ENCODE measurements at places on chromosomes 2 and 18.
A peak's percentile ranks its signal among the peaks of the same experiment; 100 is the strongest.

DNA sequence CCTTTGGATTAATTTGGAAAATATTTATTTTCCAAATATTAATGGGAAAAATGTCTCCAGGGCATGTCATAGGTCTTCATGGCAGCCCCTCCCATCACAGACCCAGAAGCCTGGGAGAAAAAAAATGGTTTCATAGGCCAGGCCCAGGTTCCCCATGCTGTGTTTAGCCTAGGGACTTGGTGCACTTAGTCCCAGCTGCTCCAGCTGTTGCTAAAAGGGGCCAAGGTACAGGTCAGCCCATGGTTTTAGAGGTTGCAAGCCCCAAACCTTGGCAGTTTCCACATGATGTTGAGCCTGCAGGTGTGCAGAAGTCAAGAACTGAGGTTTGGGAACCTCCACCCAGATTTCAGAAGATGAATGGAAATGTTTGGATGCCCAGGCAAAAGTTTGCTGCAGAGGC lies 309.6 kb downstream of the SOCS6 start:
- DNase-seq, result no peak

GRCh38 chr2:1492711-1493430 lies 79.6 kb downstream of the TPO start:
- DNase-seq, result no peak

- no peak for DNase-seq
These were observed 757.4 kb downstream of the SATB2 start for GRCh38 chr2:198700319-198700718.

- no peak for DNase-seq
These were observed 123.6 kb downstream of the ZNF521 start for GRCh38 chr18:25228410-25228809.

DNA sequence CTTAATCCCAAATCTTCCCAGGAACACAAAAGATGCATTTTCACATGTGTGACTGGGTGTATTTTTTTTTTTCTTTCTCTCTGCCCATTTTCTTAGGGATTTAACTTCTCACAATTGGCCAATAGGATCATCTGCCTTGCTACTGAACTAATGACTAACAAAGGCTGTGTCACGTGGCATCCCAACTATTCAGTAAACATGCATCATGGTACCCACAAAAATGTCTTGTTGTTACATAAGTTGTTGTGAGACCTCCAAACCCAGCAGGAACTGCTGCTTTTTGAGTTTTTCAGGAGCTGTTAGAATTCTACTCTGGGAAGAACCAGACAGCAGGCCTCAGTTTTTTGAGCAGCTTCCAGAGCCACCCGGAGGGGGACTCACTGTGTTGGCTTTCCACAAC lies 31.9 kb downstream of the GAD1 start:
- peak; percentile 82 for DNase-seq

- DNase-seq, result peak; percentile 70
These were observed 159.4 kb downstream of the MYO1B start for GRCh38 chr2:191404568-191404991.

- no peak for DNase-seq
These were observed 280.9 kb upstream of the RAB6C start for GRCh38 chr2:129698593-129698992.

DNA sequence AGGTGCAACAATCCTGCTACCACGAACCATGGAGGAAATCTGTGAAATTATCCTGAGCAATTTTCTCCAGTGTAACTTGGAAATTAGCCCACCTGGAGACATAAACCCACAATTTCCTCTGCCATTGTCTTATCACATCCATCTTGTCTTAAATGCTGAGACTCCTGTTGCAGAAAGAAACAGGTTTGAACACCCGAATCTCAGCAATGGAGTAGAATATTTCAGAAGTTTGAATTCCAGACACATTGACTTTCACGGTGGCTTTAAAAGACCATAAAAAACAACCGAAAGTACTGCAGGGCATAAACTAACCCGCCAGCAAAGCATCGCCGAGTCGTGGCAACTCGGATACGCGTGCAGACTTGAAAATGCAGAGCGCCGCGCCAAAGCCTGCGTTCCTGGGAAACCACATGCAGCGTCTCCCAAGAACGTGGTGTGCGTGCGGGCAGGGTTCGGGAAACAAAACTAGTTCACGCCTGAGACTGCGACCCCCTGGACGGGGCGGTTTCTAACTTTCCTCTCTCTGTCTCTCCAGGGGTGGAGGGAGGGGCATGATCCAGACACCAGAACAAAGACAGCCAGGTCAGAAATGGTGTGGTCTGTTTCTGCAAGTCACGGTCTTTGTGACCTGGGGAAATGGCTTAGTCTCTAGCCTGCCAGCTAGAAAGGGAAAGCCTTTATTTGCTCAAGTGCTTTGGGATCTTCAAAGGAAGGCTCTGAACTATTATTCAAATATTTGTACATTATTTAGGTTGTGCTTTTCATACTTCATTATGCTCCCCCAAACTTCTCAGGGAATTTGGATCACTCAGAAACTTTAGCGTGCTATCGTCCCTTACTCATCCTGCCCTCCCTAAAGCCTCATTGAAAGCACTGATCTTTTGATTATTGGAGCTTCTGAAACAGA lies 26.9 kb upstream of the KCTD1 start:
- DNase-seq, result peak; percentile 59

- peak; percentile 56 for DNase-seq
These were observed 45.9 kb downstream of the IL1R2 start for GRCh38 chr2:102037681-102038080.

DNA sequence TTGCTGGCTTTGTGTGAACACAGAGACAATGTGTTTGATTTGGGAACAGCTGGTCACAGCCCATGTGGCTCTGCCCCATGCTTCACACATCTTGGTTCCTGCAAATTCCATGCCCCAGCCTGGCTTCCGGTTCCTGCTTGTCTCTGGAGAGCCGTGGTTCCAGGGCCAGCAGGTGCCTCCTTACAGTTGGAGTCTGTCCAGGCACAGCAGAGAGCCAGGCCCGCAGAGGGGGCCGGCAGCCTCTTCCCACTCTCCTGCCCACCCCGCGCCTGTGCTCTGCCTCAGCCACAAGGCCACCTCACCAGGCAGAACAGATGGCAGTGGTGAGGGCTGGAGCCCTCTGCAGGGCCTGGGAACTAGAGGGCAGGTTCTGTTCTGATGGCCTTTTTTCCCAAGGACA lies 81.5 kb downstream of the LDLRAD4 start:
- DNase-seq, result no peak

- no peak for DNase-seq
These were observed 67.0 kb upstream of the LYPD6B start for GRCh38 chr2:148971547-148971946.

GRCh38 chr2:2222931-2223330 lies 108.1 kb downstream of the MYT1L start:
- peak; percentile 9 for DNase-seq

DNA sequence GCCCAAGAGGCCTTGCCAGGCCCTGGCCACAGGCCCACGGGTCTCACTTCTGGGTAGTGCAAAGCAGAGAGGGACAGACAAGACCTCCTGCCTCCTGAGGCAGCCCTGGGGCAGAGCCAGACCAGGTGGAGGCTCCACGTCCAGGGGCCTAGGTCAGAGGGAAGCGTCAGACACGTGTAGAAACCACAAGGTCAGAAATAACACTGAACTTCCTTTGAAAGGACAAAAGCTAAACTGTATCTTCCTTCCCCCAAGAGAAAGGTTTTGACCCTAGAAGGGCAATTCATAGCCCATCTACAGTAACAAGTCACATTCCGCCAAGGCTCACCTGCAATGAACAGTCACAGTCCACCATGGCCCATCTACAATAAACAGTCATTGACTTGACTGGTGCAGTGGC lies 17.9 kb downstream of the SDC1 start:
- DNase-seq, result no peak

- DNase-seq, result peak; percentile 72
These were observed 216.9 kb downstream of the HAUS1 start for GRCh38 chr18:46320928-46321711.

DNA sequence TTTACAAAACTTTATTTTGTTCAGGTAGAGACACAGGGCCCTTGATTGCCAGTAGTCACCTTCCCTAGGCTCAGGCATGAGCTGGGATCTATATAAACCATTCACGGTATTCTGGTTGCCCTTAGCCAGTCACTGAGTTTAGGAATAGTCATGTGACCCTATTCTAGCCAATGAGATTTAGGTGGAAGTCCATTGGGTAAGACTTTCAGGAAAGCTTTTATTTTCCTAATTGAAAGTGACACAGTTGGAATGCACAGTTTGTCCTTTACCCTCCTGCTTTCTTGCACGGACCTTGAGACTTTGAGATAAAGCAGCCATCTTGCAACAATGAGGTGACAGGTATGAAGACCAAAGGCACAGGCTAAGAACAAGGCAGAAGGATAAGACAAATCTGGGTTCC lies 21.5 kb downstream of the SLC4A5 start:
- no peak for DNase-seq

DNA sequence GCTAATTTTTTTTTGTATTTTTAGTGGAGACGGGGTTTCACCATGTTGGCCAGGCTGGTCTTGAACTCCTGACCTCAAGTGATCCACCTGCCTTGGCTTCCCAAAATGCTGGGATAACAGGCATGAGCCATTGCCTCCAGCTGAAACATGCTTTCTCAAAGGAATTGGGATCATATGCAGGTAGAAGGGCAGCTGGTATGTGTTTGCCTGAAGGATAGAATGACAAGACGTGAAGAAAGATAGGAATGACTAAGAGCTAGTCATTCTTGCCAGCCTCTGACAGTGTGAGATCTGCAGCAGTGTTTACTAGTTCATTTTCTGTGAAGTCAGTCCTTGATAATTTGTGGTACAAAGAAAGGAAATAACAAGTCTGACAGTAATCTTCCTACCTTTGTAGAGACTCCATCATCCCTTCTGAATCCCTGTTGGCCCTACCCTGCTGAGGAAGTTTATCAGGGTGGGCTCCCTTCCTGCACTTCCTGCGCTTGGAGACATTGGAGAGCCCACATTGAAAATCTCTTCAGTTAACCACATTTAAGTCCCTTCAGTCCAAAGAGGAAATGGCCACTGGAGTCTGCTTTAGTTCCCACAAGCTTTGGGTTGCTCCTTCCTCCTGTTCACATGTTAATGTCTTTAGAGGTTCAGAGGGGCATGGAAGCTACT lies 14.7 kb downstream of the CFLAR start:
- DNase-seq, result peak; percentile 97

DNA sequence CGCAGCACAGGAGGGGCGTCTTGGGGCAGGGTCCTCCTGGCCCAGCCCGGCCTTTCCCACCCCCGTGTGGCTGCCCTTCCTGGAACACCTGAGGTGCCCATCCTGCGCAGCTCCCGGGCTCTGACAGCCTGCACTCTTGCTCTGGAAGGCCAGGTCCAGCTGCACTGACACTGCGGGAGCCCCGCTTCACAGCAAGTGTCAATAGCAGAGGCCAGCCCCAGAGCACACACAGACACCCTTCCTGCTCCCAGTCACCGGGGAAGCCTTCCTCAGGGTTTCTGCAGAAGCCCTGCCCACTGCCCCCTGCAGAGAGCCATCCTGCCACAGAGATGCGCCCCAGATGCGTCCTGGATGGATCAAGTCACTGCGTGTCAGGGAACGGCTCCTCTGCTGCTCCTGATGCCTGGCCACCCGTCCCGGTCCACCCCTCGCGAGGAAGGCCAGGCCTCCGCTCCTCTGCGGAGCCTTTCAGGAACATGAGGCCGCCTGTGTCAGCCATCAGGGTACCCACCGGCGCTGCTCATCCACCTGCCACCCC lies 519.2 kb upstream of the MYT1L start:
- no peak for DNase-seq

GRCh38 chr2:44269831-44270230 lies 5.4 kb upstream of the SLC3A1 start:
- DNase-seq, result no peak

GRCh38 chr2:116810071-116810470 lies 1004.4 kb upstream of the DDX18 start:
- DNase-seq, result no peak

Measured in iris pigment epithelial cell (primary cell).